Liver (tissue), 10 donors: ENCODE measurements at places on chromosomes 12 and 14. TPM values are rescaled to one million over a fixed set of nuclear protein-coding genes. Genes with fewer than 3 reads are reported as not detected.

DNA sequence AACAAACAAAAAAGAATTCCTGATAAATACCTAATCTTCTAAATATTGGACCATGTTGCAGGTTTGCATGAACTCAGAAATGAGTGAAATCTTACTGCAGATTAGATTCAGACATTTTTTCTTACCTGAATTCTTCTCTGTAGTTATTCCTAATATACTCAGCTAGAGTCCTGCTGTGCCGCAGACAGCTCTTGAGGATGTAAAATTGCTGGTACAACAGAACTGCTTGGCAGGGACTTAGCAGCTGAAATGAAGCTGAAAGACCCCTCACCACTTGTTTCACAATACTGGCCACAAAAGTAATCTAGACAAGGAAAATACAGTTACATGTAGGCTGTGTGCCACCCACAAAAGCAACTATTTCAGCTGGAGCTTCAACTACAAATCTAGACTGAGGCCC, 48.3 kb upstream of the KICS2 start:
- no peak overlapping the region for H3K27ac ChIP-seq
- no peaks in the 10 kb centered on the region for H3K27me3 ChIP-seq
- no peak overlapping the region for H3K4me3 ChIP-seq
- H3K36me3 ChIP-seq, result no peaks in the 10 kb centered on the region
- H3K4me1 ChIP-seq, result no peaks in the 10 kb centered on the region

The CIROP gene
- not detected for total RNA-seq

- peaks cover 29% of the 10 kb centered on the region for H3K4me1 ChIP-seq
- H3K27ac ChIP-seq, result peak overlapping the region; percentile 0
- no peaks in the 10 kb centered on the region for H3K36me3 ChIP-seq
- no peak for DNase-seq
These were observed 1.2 kb upstream of the SRGAP1 start for GRCh38 chr12:63843254-63843720.

GRCh38 chr14:59771577-59771976, 99.0 kb downstream of the RTN1 start:
- H3K4me3 ChIP-seq, result no peak overlapping the region
- H3K4me1 ChIP-seq, result no peaks in the 10 kb centered on the region
- no peak for DNase-seq
- no peaks in the 10 kb centered on the region for H3K36me3 ChIP-seq
- H3K27me3 ChIP-seq, result no peaks in the 10 kb centered on the region

The TRIM9 gene
- 1.6 TPM for total RNA-seq

The PTHLH gene
- not detected for total RNA-seq

- H3K4me3 ChIP-seq, result no peak overlapping the region
- no peaks in the 10 kb centered on the region for H3K4me1 ChIP-seq
- H3K27ac ChIP-seq, result no peak overlapping the region
- DNase-seq, result no peak
- H3K27me3 ChIP-seq, result no peaks in the 10 kb centered on the region
- H3K36me3 ChIP-seq, result no peaks in the 10 kb centered on the region
These were observed 83.0 kb upstream of the METAP2 start for GRCh38 chr12:95390932-95391331.

The OTX2 gene
- total RNA-seq, result not detected

The FLVCR2 gene
- 8.7 TPM for total RNA-seq

GRCh38 chr12:65505386-65506121, 227.1 kb downstream of the MSRB3 start:
- peaks cover 9% of the 10 kb centered on the region for H3K4me1 ChIP-seq
- no peaks in the 10 kb centered on the region for H3K27me3 ChIP-seq
- no peak overlapping the region for H3K27ac ChIP-seq
- no peak for DNase-seq

The ANO4 gene
- 0.17 TPM for total RNA-seq

GRCh38 chr12:41367726-41368405, 179.7 kb downstream of the PDZRN4 start:
- no peak overlapping the region for H3K4me3 ChIP-seq
- no peaks in the 10 kb centered on the region for H3K27me3 ChIP-seq
- DNase-seq, result no peak
- H3K4me1 ChIP-seq, result no peaks in the 10 kb centered on the region
- no peaks in the 10 kb centered on the region for H3K36me3 ChIP-seq

- no peaks in the 10 kb centered on the region for H3K4me1 ChIP-seq
- H3K36me3 ChIP-seq, result no peaks in the 10 kb centered on the region
- DNase-seq, result no peak
These were observed 11.8 kb upstream of the CD27 start for GRCh38 chr12:6432991-6433390.

DNA sequence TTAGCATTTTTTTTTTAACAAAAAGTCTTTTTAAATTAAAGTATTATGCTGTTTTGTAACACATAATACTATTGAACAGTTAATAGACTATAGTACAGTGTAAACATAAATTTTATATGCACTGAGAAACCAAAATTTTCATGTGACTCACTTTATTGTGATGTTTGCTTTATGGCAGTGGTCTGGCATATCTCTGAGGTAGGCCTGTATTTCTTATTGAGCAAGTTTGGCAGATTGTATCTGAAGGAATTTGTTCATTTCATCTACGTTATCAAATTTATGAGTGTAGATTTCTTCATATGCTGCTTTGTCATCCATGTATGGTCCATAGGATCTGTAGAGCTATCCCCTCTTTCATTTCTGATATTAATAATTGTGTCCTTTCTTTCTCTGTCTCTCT, 78.8 kb upstream of the PDE3A start:
- no peaks in the 10 kb centered on the region for H3K4me1 ChIP-seq
- H3K27ac ChIP-seq, result no peak overlapping the region
- DNase-seq, result no peak
- no peaks in the 10 kb centered on the region for H3K36me3 ChIP-seq
- H3K4me3 ChIP-seq, result no peak overlapping the region
- H3K27me3 ChIP-seq, result no peaks in the 10 kb centered on the region

The BDKRB1 gene
- total RNA-seq, result not detected

- H3K27me3 ChIP-seq, result no peaks in the 10 kb centered on the region
- DNase-seq, result no peak
- H3K4me3 ChIP-seq, result no peak overlapping the region
- H3K36me3 ChIP-seq, result no peaks in the 10 kb centered on the region
- H3K27ac ChIP-seq, result no peak overlapping the region
These were observed 1116.9 kb upstream of the TMEM132C start for GRCh38 chr12:127150028-127150427.

DNA sequence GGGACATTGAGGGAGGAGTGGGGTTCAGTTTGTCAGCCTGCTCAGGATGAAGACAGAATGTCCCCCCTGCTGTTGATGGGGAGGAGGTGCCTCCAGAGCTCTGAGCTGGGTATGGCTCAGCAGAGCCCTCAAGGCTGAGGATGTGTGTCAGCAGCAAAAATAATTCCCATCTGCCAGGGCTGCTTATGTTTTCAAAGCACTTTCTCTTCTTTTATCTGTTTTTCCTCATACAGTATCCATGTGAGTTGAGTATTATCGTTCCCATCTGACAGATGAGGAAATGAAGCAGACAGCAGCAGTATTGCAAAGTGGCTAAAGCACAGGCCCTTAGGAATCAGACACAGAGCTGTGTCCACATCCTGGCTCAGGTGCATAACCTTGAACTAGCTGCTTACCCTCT, 94.1 kb downstream of the SLC8A3 start:
- no peaks in the 10 kb centered on the region for H3K4me1 ChIP-seq
- no peak overlapping the region for H3K4me3 ChIP-seq
- DNase-seq, result no peak
- H3K27ac ChIP-seq, result no peak overlapping the region

DNA sequence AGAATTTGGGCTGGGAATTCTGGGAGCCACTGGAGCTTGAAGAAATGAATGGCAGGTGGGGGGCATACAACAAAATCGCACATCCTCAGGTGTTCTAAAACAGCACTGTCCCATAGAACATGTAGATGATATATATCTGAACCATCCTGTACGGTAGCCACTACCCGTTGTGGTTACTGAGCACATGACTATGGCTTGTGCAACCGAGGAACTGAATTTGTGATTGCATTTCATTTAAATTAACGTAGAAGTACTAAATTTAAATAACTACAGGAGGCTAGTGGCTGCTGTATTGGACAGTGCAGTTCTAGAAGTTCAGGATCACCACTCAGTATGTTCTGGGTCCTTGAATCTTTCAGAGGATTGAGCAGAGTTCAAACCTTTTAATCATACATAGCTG, 172.4 kb downstream of the PHETA1 start:
- H3K4me1 ChIP-seq, result no peaks in the 10 kb centered on the region
- no peaks in the 10 kb centered on the region for H3K27me3 ChIP-seq
- H3K4me3 ChIP-seq, result no peak overlapping the region
- no peak overlapping the region for H3K27ac ChIP-seq

DNA sequence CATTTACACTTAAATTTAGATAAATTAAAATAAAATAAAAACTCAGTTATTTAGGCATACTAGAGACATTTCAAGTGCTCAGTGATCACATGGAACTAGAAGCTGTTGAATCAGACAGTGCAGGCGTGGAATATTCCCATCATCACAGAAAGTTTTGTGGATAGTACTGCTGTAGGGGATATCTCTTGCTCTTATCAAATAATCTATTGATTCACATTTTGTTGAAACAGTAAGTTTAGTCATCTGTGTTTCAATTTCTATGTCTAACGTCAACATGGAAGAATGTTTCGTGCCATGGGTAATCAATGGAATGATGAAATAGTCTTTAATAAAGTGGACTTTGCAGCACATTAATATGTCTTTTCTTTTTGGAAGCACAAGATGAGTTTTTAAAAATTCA, 108.6 kb downstream of the PAH start:
- H3K27ac ChIP-seq, result no peak overlapping the region
- no peaks in the 10 kb centered on the region for H3K27me3 ChIP-seq
- H3K36me3 ChIP-seq, result no peaks in the 10 kb centered on the region
- H3K4me1 ChIP-seq, result no peaks in the 10 kb centered on the region
- DNase-seq, result no peak

The STAC3 gene
- 0.84 TPM for total RNA-seq

DNA sequence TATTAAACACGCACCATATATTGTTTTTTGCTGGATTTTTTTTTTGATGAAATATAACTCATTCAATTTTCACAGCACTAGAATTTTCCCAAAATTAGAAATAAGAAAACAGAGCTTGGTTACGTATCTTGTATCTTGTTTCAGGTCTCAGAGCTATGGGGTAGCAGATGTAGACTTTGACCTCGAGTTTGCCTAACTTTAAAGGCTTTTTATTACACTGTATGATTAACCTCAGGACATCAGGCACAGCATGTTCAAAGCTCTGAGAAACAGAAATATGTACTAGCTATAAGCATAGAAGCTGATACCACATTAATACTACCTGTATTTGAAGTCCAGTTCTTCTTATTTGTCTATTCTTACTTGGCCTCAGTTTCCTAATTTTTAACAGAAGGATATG, 171.9 kb upstream of the KITLG start:
- peaks cover 1% of the 10 kb centered on the region for H3K4me1 ChIP-seq
- H3K4me3 ChIP-seq, result no peak overlapping the region
- no peak overlapping the region for H3K27ac ChIP-seq
- H3K36me3 ChIP-seq, result no peaks in the 10 kb centered on the region
- DNase-seq, result no peak

- H3K27ac ChIP-seq, result no peak overlapping the region
- no peaks in the 10 kb centered on the region for H3K27me3 ChIP-seq
- no peaks in the 10 kb centered on the region for H3K4me1 ChIP-seq
- DNase-seq, result no peak
- no peaks in the 10 kb centered on the region for H3K36me3 ChIP-seq
These were observed 92.4 kb upstream of the PKP2 start for GRCh38 chr12:32988982-32989381.

- no peak for DNase-seq
- H3K36me3 ChIP-seq, result no peaks in the 10 kb centered on the region
- H3K27ac ChIP-seq, result peak overlapping the region; percentile 15
These were observed 84.1 kb downstream of the ITPR2 start for GRCh38 chr12:26748741-26749431.

The C14orf132 gene
- total RNA-seq, result 2.3 TPM

The HOXC9 gene
- total RNA-seq, result not detected

DNA sequence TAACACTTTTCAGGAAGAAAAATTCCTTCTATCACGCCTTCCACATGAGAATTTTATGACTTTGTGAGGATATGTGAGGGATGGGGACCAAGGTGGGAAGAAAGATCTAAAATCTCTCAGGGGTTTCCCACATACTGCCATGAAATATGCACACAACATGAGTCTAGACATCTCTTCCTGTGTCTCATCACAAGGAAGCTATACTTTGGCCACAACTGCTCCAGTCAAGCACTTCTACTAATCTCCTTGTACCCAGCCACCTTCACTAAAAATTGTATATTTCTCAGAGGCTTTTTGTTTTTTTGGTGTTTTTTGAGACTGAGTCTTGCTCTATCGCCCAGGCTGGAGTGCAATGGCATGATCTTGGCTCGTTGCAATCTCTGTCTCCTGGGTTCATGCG, 3.2 kb downstream of the OSBPL8 start:
- H3K27me3 ChIP-seq, result no peaks in the 10 kb centered on the region
- no peak overlapping the region for H3K4me3 ChIP-seq
- H3K4me1 ChIP-seq, result peaks cover 13% of the 10 kb centered on the region
- no peak for DNase-seq
- no peaks in the 10 kb centered on the region for H3K36me3 ChIP-seq

DNA sequence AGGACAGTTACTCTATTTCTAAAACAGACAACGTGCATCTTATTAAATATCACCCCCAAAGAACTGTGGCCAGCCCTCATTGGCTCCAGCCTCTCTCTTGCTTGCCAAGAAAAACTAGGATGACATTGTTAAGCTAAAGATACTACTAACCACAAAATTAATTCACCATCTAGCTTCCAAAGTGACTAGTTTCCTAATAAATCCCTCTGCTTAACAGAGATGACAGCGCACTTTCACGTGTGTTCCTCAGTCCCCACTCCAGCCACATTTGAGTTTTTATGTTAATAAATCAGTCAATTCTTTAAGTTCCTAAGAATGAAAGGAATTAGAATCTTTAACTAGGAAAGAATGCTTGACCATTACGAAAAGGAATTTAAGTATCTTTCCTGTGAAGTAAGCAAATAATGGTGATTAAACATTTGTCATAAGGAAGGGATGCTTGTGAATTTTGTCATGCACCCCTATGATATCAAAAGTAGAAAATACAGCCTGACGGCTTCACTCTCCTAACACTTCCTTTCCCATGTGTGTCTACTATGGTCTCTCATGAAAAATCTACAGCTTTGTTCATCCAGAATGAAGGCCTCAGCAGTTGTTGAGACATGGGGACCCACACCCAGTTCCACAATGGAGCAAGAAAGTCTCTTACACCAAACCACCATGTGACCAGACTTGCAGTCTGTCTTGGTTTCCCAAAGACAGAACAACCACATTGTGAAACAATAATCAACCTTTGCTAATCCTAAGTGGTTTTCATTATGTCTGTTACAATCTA, 8.1 kb downstream of the CORO1C start:
- no peak overlapping the region for H3K4me3 ChIP-seq
- no peaks in the 10 kb centered on the region for H3K27me3 ChIP-seq
- H3K4me1 ChIP-seq, result peaks cover 14% of the 10 kb centered on the region
- no peak for DNase-seq
- no peaks in the 10 kb centered on the region for H3K36me3 ChIP-seq
- H3K27ac ChIP-seq, result peak overlapping the region; percentile 25

The ARHGAP9 gene
- 12.0 TPM for total RNA-seq
